Stimulated activated CD8-positive, alpha-beta memory T cell treated with anti-CD3 and anti-CD28 coated beads, Interleukin-2, amount 100 ng/mL, for 1 hour (primary cell): ENCODE measurements at places on chromosomes 1 and 21.

GRCh38 chr21:37047079-37047478, 25.8 kb downstream of the PIGP start:
- no peak for DNase-seq

GRCh38 chr1:7596126-7596965, 174.8 kb upstream of the VAMP3 start:
- DNase-seq: no peak

- DNase-seq: no peak
These were observed 27.6 kb downstream of the HS2ST1 start for GRCh38 chr1:86942042-86942441.

GRCh38 chr1:157691285-157691920, 9.2 kb downstream of the FCRL3 start:
- no peak for DNase-seq

DNA sequence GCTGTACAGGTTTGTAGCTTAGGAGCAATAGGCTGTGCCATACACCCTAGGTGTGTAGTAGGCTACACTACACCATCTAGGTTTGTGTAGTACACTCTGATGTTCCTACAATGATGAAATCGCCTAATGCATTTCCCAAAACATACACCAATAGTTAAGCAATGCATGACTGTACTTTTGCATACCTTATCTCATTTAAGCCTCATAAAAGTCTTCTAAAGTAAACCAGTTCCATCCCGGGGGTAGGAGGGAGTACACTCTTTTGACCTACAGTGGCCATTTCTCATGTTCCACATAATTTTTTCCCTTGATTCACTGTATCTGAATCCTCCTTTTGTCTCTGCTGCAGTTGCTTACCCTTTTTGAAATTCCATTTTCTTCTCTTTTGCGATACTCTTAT, 12.2 kb downstream of the TRMT13 start:
- no peak for DNase-seq

DNA sequence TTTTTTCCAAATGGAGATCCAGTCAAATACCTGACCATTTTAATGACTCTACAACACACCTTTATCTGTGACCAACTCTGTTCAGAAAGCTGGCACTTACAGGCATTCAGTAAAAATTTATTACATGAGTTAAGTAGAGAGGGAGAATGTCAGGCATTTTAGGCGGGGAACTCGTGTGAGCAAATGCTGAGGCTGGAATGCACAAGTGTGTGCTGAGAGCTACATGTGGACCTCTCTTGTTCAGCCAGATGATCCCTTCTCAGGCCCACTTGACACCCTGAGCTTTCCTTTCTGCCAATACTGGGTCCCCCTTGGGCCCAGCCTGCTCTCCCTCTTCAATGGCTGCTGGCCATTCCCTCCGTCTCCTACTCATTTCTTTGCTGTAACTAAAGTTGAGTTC, 11.7 kb downstream of the PPIH start:
- no peak for DNase-seq

- no peak for DNase-seq
These were observed 26.7 kb upstream of the DUSP10 start for GRCh38 chr1:221768444-221769066.

- DNase-seq: no peak
These were observed 21.7 kb upstream of the ABCD3 start for GRCh38 chr1:94396356-94397010.

DNA sequence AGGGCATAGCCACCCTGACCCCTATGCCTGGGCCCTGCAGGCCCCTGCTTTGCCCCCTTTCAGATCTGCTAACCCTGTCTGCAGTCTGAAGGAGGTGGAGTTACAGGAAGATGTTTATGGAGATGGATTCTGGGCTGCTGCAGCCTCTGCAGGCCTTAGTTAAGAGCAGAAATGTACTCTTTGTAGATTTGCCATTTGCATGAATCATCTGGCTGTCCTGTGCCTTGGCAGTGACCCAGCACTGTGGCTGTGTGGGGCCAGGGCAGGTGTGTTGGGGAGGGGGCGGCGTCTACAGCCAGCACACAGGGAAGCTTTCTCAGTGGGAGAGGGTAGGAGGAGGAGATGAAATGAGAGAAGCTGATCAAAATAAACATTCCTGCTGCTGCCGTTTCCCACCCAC, 867.3 kb downstream of the PLA2G4A start:
- no peak for DNase-seq

DNA sequence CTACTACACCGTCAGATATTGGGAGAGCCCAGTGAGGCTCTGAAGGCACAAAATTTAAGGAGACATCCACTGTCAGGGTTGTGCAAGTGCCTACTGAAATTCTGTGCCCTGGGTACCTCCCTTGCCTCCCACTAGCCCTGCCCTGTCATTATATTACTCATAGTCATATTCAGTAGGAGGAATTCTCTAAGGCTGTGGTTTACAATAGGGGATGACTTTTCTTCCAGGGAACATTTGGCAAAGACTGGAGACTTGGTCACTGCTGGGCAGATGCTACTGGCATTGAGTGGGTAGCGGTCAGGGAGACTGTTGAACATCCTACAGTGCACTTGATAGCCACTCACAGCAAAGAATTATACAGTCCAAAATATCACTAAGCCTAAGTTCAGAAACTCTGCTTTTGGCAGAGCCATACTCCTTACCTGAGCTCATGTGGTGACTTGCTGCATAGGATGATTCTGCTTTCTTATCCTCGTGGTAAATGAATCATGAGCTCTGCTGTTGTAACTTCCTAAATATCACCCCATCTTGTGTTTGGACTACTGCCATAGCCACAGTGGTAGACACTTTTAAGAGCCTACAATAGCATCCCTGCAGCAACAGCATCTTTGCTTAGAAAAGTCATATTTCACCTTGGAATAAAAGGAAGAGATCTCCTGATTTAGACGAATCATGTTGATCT, 563.4 kb upstream of the PLXNA2 start:
- DNase-seq: no peak

- DNase-seq: no peak
These were observed 19.2 kb downstream of the ITGB2 start for GRCh38 chr21:44901391-44902074.

DNA sequence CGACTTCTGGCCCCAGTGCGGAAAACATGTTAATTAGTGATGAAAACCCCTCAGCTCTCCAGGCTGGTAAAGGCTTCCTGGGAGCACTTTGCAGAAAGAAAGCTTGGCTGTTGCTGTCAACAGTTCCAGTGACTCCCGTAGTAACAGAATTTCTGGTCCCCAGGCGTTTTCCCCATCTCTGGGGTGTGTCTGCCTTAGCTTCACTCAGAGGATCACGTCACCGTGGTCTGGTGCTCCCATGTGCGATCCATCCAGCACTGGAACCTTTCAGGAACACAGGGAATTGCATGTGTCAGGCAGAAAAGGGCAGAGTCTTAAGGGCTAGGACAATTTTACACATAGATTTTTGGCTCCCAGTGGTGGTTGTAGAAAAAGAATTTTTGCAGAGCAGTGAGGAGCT, 470.4 kb upstream of the USP24 start:
- DNase-seq: no peak

DNA sequence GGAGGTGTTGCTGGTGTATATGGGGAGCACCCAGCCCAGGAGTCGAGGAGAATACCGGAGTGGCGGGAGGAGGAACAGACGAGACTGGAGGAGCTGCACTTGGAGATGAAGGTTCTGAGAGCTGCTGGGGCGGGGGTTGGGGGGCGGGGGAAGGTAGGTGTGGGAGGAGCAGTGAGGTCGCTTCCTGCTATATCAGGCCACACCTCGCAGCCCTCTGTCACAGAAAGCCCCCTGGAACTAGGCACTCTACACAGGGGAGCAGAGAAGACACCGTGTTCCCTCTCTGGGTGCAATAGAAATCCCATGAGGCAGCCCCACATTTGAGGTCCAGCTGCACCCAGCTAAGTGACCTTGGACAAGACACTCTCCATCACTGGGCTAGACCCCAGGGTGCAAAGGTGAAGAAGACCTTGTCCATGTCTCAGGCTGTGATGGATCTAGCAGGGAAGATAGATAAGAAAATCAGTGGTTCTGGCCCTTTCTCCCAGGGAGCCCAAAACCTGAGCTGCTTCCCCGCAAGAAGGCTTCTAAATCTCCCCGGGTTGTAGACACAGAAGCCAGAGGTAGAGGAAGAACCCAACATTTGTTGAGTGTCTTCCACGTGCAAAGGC, 155.8 kb upstream of the EDN2 start:
- no peak for DNase-seq

DNA sequence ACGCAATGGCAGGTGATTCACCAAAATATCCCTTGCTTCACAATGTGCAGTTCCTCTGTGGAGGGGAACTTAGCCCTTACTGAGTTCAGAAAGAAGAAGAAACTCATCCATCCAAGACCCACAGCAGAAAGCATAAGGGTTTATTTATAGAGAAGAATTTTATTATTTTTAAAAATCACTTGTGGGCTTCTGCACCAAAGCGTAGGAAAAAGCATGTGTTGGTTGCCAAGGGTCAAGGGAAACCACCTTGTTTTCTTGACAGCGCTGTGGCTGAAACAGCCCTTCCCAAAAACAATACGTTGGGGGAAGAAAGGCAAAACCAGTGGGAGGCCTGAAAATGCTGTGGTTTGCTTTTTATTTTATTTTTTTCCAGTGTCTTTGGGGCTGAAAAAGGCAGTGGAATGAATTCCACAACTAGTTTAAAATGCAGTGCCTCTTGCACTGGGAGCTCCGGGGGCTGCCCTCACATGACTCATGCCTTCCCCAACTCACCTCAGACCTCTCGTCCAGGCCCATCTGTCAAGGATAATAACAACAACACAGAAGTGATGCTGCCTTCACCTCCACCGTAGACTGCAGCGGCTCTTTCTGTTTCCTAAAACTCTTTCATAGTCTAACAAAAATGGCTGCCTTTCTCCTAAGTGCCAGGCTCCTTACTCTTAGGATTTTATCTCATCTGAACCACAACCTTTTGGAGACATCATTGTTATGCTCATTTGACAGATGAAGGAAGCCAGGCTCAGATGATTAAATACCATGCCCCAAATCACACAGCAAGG, 224.2 kb upstream of the JUN start:
- no peak for DNase-seq

DNA sequence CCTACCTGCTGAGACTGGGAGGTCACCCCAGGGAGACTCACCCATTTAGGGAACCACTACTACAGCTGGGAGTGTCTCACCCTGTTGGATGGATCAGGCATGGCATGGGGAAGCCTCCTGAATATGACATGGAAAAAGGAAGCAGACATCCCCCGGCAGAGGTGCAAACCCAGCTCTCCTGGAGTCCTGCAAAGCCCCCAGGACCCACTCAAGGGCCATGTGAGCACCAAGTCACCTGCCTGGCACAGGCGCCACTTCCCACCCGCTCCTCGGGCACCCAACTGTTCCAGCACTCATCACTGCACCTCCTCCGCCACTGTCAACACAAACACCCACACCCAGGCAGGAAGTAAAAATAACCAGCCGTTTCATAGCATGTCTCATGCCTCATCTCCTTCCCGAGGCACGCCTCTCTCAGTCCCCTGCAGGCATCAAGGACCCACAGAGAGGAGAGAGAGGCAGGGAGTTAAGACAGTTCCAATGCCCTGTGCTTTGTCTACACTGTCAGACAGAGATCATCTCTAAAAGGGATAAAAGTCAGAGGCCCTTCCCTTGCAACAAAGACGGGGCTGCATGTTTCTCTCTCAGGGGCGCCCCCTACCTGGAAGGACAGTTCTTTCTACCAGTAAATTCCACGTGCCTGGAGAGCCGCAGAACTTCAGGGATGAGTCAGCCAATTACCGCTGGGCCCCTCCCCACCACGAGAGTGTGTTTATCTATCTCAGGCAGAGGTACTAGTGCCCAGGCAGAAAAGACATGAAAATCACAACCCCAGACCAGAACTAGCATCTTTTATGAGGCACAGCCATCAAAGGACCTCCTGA, 150.1 kb upstream of the SOD1 start:
- DNase-seq: peak; percentile 51

DNA sequence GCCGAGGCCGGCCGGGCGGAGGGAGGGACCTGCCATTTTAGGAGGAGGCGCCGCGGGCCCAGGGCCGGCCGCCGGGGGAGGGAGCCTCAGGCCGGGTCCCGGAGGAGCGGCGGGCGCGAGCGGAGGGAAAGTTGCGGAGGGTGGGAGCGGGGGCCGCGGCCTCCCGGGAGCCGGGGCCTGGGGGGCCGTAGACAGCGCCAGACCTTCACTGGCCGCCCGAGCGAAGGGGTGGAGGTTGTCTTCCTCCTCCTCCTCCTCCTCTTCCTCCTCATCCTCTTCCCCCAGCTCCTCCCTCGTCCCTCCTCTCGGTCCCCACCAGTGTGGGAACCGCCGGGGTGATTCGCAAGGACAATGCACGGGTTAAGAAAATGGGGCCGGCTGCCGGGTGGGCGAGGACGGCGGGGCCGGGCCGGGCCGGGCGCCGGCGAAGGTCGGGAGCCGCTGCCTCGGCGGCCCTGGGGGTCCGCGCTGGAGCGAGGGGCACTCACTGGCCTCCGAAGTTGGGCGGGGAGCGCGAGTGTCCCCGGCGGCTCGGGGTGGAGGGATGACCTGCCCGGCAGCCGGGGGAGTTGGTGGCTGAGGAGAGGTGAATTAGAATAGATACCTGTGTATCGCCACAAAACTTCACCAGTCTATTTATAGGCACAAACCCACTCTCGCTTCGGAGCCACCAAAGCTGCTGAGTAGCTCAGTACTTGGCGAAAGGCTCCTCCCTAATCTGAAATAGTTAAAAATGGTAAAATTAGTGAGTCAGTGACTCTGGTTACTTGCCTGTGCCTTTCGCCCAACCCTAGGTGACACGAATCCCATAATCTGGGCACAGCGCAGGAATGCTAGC, 1.3 kb downstream of the DYRK1A start:
- DNase-seq: no peak
